CD4-positive, alpha-beta T cell (primary cell): ENCODE measurements at places on chromosomes 5 and 9.

DNA sequence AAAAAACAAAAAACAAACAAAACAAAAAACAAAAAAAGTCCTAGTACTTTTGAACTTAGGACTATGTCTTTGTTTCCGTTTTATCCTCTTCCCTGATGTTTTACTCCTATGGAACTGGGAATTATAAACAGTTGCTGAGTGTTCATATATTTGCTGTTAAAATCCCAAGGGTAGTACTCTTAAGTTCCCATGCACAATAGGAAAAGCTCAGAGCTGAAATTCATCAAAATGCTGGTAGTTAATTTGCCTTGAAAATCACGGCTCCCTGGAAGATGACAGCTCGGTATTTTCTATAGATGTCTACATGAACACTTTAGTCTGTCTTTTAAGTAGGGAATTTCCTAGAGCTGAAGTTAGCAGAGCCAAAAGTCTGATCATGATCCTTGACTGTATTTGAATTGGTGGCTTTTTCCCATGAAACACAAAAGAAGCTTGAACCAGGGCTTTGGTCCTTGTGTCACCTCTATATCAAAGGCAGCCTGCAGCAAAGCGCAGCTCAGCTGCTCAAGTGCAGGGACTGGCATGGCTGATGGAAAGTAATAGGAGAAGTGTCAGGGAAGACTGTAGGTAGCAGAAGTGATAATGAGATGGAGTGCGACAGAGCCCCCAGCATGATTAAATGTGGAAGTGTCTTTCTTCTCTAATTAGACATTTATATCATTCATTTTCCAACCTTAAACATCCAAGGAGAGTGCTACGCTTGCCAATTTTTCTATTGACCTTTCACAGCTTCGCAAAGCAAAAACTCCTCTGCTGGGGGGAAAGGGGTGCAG, 310.9 kb downstream of the TRIM36 start:
- DNase-seq: no peak

DNA sequence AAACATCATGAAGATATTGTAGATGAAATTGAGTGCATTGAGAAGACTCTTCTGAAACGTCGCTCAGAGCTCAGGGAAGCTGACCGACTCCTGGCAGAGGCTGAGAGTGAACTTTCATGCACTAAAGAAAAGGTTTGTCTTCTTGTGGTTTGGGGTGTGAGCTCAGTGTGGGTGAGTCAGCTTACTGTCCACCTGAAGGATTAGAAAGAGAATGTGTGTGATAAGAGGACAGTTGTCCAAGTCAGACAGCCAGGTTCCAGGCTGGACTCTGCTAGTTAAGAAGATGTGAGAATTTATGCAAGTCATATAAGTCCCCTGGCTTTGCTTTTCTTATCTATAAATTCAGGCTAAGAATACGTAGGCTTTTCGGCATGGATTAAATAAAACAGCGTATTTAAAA, 46.9 kb downstream of the RAB14 start:
- DNase-seq: no peak

DNA sequence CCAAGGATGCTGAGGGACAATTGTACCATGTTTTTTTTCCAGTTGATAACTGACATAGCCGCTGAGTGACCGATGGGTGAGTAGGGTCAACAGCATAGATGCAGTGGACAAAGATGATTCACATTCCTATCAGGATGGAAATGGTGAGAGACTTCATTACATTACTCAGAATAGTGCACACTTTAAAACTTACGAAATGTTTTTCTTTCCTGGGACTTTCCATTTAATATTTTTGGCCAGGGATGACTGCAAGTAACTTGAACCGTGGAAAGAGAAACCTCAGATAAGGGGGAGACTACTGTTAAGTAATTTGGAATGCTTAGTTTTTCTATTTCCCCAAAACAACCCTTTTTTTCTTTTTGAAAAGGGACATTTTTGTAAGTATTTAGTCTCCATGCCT, 3.0 kb upstream of the TUSC1 start:
- no peak for DNase-seq

DNA sequence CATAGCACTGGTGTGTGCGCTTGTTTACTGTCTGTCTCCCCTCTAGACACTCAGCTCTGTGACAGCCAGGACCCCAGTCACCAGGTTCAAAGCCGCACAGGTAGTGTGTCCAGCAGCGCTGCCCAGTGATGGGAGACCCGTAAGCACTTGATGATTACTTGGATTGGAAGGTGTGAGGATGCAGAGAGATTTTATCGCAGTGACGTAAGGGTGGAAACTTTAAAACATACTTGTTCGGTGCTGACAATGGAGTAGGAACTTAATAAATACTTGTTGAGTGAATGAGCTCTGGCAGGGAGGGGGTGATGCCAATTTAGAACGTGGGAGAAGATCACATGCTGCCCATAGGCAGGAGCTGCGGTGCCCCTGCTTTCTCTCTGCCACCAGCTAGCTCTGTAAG, 99.2 kb upstream of the PITX1 start:
- DNase-seq: no peak

- DNase-seq: no peak
These were observed 71.5 kb downstream of the DAP start for GRCh38 chr5:10689391-10690081.

DNA sequence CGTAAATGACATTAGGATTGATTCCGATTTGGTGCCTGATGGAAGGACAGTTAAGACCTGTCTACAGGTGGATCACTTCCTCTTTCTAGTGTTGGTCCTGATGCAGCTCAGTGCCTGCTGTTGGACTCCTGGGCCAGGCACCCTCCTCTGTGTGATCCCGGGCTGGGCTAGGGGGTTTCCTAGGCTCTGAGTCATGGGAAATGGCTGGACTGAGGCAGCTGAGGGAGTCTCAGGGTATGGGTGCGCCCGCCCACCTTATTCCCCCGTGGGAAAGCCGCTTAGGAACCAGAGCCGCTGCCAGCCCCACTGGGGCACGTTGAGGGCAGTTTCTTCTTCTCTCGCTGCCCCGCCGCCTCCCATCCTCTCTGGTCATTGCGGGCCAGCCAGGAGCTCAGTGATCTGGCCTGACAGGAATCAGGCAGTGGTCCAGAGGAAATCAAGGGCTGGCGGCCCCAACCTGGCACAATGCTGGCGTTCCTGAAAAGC, 12.9 kb downstream of the TCF7 start:
- peak; percentile 76 for DNase-seq

DNA sequence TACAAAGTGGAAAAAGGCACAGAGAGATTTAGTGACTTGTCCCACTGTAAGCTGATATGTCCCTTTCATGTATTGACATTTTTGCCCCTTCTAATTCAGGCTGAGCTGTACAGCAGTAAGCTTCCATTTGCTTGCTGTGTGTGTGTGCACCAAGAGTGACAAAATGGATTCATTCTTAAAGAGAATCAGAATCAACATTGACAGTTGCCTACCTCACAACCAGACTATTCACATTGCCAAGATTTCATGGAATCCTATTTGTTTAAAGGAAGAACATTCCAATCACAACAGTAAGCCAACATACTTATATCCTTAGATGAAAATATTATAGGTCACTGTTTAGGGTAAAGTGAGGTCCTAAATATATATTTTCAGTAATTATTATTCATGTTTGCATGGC, 102.6 kb downstream of the TMEM232 start:
- DNase-seq: no peak

DNA sequence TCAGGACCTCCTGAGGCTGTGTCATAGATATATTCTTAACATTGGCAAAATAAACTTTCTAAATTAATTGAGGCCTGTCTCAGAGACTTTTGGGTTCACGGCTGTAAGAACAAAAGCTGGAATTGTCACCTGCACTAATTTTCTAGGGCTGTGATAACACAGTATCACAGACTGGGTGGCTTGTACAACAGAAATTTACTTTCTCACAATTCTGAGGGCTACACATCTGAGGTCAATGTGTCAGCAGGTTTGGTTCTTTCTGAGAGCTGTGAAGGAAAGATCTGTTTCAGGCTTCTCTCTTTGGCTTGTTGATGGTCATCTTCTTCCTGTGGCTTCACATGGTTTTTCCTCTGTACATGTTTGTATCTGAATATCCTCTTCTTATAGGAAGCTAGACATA, 29.2 kb upstream of the NFIL3 start:
- no peak for DNase-seq

DNA sequence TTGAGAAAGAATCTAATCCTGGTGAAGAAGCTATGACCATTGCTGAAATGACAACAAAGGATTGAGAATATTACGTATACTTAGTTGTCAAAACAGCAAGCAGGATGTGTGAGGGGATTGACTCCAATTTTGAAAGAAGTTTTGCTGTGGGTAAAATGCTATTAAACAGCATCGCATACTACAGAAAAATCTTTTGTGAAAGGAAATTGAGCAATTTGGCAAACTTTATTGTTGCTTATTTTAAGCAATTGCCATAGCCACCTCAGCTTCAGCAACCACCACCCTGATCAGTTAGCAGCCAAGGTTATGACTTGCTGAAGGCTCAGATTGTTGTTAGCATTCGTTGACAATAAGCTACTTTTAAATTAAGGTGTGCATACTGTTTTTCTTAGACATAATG, 22.5 kb upstream of the ARL14EPL start:
- no peak for DNase-seq

DNA sequence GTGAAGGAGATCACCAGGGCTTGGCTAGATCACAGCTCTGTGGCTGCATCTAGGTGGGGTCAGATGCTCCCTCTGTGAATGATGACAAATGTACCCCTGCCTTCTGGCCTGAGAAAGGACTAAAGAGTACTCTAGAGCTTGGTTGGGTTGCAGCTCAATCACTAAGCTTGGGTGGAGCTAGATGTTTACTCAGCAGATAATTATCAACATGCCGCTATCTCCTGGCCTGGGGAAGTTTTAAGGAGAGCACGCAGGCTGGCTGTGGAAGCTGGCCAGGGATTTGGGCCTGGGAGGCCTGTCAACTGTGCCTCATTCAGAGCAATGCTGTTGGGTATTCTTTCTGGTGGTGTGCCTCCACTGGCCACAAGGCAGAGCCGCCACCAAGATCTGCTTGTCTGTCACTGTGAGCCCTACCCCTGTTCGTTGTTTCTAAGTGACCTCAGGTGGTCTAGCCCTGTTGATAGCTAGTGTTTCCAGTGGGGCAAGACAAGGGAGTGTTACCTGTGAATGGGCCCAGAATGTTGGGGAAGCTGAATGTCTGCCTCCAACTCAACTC, 181.7 kb downstream of the ADGRV1 start:
- DNase-seq: no peak

DNA sequence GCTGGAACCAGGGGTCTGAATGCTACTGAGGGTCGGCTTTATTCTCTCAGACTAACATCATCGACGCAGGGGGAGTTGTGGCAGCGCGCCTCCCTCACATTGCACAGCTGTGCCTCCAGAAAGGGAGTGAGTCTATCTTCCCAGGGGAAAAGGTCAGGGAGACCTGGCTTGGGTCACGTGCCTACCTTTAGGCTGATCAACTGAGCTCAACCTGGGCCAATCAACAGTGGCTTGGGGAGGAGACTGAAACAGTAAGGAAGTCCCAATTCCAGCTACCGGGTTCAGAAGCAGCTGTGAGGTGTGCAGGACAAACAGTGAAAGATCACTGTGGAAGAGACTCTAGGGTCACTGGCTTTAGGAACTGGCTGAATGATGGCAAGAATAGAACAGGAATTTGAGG, 14.3 kb downstream of the SNX30 start:
- DNase-seq: no peak

GRCh38 chr5:4363045-4363444, 767.4 kb downstream of the IRX1 start:
- DNase-seq: no peak

DNA sequence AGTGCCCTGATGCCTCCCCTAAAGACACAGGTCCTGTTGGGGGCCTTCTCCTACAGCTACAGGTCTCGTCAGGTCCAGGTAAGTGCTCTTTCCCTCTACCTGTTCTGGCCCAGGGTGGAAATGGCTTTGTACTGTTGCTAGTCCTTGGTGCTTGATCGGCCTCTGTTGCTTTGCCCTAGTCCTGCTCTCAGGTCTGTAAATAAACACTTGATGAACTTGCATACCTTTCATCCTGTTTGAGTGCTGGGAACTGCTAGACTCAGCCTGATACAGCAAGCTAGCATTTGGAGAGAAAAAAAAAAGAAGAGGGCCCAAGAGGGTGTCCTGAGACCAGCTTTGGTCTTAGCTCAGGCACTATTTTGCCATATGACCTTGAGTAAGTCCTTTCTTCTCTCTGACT, 21.8 kb upstream of the ZNF618 start:
- DNase-seq: no peak

DNA sequence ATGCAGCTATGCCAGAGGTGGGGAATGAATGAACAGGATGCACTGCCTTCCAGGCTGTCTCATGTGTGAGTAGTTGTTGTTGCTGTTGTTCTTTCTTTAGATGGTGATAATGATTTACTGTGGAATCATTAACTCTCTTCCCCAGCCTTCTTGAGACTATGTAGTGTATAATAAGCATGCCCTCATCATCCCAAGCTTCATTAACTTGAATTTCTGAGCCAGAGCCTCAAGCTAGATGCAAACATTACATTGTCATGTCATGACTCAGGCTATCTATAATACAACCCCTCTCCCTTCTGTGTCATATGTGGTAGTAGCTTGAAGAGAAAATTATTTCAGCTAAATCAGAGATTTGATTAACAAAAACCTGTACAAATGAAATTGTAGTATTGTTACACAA, 10.0 kb upstream of the ADAMTSL1 start:
- DNase-seq: no peak

GRCh38 chr9:127927201-127927987, 3.2 kb downstream of the PIP5KL1 start:
- peak; percentile 75 for DNase-seq
